WTC11 (cell line): ENCODE measurements at places on chromosomes 7 and 10.

- H3K36me3 ChIP-seq = no peaks in the 10 kb centered on the region
- H3K27me3 ChIP-seq = peaks cover 1% of the 10 kb centered on the region
- no peak overlapping the region for H3K27ac ChIP-seq
- no peak for DNase-seq
- no peak overlapping the region for H3K4me3 ChIP-seq
Observed at GRCh38 chr10:19426034-19426433, 377.4 kb downstream of the MALRD1 start.

GRCh38 chr10:79020015-79020491 is 48.7 kb upstream of the ZMIZ1 start:
- peaks cover 3% of the 10 kb centered on the region; the same call in 1 of the 2 replicates for H3K4me1 ChIP-seq
- H3K36me3 ChIP-seq = no peaks in the 10 kb centered on the region
- no peak overlapping the region for H3K4me3 ChIP-seq
- no peak overlapping the region for H3K27ac ChIP-seq
- no peak for DNase-seq

GRCh38 chr7:35905555-35905954 is 104.7 kb downstream of the SEPTIN7 start:
- DNase-seq = no peak
- no peak overlapping the region for H3K4me3 ChIP-seq
- no peaks in the 10 kb centered on the region for H3K27me3 ChIP-seq
- peaks cover 21% of the 10 kb centered on the region for H3K4me1 ChIP-seq
- no peak overlapping the region for H3K27ac ChIP-seq

- 0 out of 2 replicates have a peak, but pooled peaks cover 2% of the 10 kb centered on the region for H3K4me1 ChIP-seq
- H3K4me3 ChIP-seq = no peak overlapping the region
- H3K36me3 ChIP-seq = no peaks in the 10 kb centered on the region
- H3K27ac ChIP-seq = no peak overlapping the region
Observed at GRCh38 chr10:56537984-56538383, 176.9 kb upstream of the ZWINT start.

DNA sequence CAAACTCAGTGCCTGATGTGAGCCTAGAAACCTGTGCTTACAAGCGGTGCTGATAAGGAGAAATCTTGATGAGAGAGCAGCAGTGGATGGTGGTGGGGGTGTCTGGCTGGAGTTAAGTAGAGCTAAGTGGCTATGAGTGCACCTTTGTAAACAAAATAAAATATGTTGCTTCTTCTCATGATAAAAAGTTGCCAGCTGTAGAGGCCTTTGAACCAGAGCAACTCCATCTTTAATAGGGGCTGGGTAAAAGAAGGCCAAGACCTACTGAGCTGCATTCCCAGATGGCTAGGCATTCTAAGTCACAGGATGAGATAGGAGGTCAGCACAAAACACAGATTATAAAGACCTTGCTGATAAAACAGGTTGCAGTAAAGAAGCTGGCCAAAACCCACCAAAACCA is 107.6 kb upstream of the FAM3C start:
- DNase-seq = no peak
- H3K36me3 ChIP-seq = peaks cover 60% of the 10 kb centered on the region
- peaks cover 19% of the 10 kb centered on the region for H3K4me1 ChIP-seq
